Activated T-helper 1 cell treated with anti-CD3 and anti-CD28 coated beads, Interleukin-2, amount 50 U/mL, for 16 hours (primary cell): ENCODE measurements at places on chromosomes 4 and X.
A peak's percentile ranks its signal among the peaks of the same experiment; 100 is the strongest.

DNA sequence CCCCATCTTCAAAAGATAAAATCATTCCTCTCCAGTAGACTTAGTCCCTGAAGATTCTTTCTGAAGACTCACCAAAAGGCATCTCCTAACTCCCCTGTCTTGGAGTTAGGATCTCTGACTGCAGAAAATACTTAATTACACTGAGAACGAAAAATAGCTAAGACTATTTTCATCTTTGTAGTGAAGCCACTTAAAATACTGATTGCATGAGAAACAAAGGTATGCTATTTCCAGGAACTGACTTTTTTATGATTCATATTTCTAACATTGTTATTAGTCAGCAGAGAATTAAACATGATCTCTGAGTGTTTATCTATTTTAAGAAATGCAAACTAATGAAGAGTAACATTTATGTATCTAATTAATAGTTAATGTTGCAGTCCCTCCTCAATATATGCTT, 71.8 kb upstream of the NR3C2 start:
- no peak for DNase-seq

- no peak for DNase-seq
These were observed 33.1 kb downstream of the ENPEP start for GRCh38 chr4:110508827-110509710.

- DNase-seq: no peak
These were observed 691.9 kb downstream of the TECRL start for GRCh38 chr4:63717384-63717783.

- no peak for DNase-seq
These were observed 852 bp upstream of the WDR44 start for GRCh38 chrX:118345045-118345463.

DNA sequence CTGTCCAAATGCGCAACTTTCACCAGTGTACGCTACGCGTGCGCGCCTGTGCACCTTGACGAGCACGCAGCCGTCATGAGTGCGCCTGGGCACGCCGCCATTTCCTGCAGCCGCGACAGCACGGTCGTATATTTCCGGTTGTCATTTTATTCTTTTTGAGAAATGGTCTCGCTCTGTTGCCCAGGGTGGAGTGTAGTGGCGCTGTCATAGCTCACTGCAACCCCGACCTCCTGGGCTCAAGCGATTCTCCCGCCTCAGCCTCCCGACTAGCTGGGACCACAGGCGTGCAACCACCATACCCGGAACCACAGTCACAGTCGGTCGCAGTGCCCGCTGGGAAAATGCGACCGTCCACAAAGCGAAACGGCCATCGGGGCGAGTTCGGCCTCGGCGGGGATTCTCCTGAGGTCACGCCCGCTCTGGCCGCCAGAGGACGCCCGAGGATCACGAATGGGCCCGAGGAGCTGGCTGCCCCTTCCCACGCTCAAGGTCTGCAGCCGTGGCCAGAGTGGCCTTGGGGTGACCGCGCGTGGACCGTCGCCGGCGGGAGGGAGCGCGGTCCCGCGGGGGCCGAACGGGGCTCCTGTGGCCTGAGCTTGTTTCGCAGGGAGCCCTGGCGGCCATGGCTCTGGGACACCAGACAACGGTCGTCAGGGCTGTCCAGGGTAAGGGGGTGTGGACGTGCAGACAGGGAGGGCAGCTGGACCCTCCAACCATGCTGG, 23.7 kb upstream of the PNMA3 start:
- DNase-seq: peak; percentile 32

GRCh38 chr4:184807256-184807655, 18.5 kb downstream of the ACSL1 start:
- DNase-seq: no peak
